ENCODE measurements at places on chromosomes 7 and 10.

- DNase-seq, result no peak
Observed at GRCh38 chr10:125846894-125847293, 23.5 kb downstream of the BCCIP start.

- DNase-seq, result peak; percentile 19
Observed at GRCh38 chr10:112658900-112659638, 212.1 kb downstream of the VTI1A start.

DNA sequence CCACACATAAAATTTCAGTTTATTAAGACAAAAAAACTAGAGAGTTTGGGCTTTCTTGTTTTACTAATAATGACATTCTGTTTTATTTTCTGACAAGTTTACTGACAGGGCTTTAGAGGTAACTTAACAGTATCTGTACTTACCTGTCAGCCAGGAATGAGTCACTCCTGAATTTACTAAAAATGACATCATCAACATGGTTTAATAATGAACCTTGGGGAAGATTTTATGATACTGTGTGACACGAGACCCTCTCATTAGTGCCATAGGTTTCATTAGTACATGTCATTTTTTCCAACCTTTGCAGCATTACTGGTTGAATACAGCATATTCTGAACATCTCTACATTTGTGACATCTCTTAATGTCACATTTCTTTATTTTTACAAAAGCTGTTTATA is 131.1 kb downstream of the KCND2 start:
- DNase-seq, result no peak

GRCh38 chr7:45579391-45579801 is 5.2 kb downstream of the ADCY1 start:
- DNase-seq, result no peak

GRCh38 chr7:157854066-157854891 is 517.5 kb downstream of the DNAJB6 start:
- no peak for DNase-seq

- no peak for DNase-seq
Observed at GRCh38 chr7:130441408-130441869, 623 bp upstream of the CEP41 start.

DNA sequence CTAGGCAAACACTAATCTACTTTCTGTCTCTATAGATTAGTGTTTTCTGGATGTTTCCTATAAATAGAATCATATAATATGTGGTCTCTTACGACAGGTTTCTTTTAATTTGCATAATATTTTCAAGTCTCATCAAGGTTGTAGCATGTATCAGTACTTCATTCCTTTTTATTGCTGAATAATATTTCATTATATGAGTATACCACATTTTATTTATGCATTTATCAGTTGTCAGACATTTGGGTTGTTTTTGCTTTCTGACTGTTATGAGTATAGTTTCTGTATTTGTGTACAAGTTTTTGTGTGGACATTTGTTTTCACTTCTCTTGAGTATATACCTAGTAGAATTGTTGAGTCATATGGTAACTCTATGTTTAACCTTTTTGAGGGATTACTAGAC is 48.2 kb downstream of the SHOC2 start:
- DNase-seq, result no peak

GRCh38 chr7:157811946-157812345 is 475.1 kb downstream of the DNAJB6 start:
- DNase-seq, result no peak

DNA sequence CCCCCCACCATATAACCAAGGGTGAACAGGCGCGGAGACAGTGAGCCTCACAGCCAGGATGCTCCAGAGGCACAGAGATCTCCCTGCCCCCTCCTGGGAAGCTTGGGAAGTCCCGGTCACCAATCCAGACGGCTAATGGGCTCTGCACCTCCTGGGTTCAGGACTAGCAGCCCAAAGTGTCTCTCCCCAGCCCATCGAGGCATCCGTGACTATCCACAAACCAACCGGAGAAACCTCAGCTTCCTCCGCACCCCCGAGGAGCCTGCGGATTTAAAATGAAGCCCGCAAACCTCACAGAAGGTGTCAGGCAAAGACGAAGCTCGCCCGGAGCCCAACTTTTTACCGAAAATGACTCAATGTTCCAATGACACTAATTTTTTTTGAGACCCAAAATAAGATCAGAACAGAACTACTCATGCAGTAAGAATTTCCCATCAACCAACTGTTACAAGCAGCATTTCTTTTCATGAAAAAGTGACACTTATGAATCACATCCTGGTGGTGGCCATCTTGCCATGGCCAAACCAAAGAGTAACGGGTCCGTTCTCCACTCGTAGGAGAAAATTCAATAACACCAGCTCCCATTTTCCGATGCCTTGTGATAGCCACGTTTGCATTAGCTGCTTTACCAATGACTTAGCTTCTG is 6.0 kb downstream of the PDGFA start:
- DNase-seq, result no peak

GRCh38 chr7:129144095-129144833 is at the start of gene TSPAN33:
TSS of gene TSPAN33 (plus strand) at chr7:129144707. CDS start at chr7:129144981, 274 bp downstream.
- DNase-seq, result no peak

All from AG04449 (cell line).